T-cell (primary cell): ENCODE measurements at places on chromosomes 1 and 21.

DNA sequence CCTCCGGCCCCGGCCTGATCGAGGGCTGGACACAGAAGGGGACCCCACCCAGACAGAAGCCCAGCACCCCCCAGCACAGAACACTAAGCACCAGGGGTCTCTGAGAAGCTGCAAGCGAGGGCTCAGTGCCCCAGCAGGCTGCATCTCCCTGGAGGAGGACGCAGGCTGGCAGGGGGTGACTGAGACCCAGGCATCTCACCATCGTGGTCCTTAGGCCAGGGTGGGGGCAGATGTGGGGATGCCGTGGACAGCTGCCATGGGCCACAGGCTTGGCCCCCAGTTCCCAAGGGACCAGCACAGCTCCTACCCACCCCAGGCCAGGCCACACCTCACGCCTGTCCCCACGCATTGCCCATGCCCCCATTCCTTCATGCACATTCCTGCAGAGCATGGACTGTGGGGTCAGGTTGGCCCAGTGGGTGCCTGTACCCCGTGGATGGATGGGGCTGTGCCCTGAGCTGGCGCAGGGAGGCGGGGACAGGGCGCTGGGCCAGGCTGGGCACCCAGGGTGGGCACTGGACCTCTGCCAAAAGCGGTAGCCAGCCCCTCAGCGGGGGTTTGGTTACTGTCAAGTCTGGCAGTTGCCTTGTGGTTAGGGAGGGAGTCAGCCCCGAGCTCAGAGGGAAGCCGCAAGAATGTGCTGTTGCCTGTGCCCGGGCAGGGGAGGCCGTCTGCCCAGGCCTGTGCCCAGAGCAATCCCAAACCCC, 61.5 kb downstream of the ARHGEF16 start:
- DNase-seq, result no peak

DNA sequence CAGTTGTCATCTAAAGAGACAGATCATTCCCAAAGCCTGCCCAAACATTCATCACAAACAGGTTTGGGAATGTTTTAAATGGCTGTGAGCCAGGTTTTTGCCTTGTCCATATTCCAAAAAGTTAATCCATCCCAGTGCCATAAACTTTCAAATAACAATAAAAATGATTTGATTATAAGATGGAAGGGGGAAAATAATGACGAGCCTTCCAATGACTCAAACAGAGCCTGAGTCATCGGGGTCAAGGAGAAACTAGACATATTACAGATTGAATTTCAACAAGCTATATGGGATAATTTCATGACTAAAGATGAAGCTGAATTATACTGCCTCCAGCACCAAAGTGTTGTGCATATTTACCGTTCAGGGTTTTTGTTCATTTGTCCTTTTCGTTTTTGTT, 195.8 kb upstream of the PKN2 start:
- no peak for DNase-seq

- DNase-seq, result no peak
Observed at GRCh38 chr1:50183378-50184133, 74.8 kb downstream of the ELAVL4 start.

DNA sequence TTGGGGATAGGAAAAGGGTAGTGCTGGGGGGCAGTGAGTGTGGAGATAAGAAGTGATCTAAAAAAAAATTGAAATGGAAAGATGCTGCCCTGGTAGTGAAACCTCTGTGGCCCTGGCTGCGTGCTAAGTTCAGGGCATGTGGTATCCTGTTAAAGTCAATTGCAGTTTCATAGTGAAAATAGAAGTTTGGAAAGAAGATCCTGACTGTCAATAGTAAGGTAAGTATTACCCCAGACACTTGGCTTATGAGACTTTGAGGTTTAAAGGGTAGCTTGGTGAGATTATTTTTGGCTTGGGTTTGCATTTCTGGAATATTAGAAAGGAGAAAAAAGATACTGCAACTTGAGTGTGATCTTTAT, 6.8 kb downstream of the ARID1A start:
- DNase-seq, result no peak

DNA sequence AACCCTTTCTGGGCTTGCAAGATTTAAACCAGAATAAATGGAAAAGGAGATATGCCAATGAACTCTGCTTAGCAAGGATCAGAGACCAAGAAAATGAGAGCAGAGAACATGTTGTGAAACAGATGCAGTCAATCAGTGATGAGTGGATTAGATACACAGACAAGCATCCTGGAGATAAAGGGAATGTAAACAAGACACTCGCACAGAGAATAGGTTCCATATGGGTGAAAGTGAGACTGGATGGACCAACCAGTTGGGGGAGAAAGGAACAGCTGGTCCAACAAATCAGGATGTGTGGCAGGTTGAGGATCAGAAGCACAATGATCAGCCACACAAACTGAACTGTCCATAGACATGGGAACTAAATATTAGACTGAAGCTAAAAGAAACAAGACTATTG, 338.2 kb downstream of the ASTN1 start:
- no peak for DNase-seq

DNA sequence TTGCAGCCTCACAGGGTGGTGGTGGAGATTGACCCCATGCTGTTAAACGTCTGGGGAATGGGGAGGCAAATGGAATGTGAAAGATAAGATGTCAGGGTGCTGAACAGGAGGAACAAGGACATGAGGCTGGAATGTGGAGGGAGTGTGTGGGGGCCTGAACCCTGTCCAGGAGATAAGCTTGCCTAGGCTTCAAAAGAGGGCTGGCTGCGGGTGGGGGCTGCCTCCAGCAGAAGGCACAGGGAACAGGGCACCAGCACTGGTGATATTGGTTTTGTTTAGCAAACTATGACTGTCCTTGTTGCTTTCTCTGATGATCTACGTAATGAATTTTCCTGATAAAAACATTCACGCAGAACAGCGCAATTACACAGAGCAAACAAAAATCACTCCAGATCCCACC, 52.4 kb upstream of the LRP8 start:
- DNase-seq, result no peak

- peak; percentile 57 for DNase-seq
Observed at GRCh38 chr1:6599141-6599975, 3.3 kb downstream of the KLHL21 start.

DNA sequence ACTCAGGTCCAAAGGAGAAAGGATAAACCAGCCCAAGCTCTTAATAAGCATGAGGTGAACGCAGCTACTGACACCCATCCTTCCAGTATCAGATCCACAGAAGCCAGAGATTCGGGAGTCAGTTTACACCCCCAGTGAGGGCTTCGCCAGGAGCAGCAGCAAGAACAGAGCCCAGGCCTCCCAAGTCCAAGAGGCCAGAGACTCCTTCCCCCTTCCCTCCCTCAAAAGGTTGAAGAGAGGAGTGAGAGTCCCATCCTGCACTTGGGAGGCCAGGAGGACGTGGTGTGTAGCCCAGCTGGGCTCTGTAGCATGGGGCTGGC, 72.8 kb downstream of the MRPL37 start:
- DNase-seq, result no peak

DNA sequence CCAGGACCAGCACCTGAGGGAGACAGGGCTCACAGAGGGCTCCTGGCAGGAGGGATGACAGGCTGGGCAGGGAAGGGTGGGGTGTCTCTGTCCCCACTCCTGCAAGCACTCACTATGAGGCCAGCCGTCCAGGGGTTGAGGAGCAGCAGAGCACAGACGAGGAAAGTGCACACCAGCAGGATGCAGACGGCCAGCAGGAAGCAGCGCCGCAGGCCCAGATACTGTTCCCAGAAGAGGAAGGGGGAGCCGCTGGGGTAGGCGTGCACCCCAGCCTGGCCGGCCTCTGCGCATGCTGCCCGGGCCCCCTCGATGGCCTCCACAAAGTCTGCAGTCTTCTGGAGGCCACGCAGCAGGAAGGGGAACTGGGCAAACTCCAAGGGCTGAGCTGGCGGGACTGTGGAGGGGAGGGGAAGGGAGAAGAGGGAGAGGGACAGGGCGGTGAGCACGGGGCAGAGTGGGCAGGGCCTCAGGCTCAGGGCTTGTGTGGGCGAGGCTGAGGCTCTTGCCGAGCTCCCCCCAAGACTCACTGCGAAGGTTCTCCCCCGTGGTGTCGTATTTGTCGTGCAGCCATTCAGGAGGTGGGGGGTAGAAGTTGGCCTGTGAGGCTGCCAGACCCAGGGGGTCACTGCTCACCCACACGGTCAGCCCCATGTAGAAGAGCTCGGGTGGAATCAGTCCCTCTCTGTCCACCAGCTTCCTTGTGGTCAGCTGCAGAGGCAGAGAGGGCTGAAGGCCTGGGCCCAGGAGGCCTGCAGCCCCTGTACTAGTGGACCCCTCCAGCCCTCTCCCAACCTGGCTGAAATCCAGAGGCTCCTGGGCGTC, 16.5 kb downstream of the PTCH2 start:
- no peak for DNase-seq

DNA sequence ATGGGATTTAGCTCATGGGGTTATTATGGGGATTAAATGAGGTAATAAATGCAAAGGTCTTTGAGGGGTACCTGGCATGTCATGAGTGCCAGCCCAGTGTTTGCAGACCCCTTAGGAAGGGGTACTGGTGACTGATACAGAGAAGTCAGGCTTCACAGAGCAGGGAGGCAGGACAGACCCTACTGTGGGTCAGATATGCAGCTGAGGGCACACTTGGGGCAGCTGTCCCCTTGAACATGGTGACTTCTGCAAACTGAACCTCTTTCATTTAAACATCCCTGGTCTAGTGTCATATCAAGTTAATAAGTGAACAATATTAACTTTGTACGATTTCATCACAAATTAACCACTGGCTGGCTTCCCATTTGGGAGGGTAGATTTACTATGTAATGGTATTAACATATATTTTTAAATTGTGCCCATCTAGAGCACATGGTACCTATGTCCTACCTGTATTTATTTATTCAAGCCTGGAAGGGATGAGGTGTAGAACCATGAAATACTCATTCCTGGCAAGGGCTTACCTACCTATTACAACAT, 25.9 kb downstream of the STPG1 start:
- DNase-seq, result no peak

DNA sequence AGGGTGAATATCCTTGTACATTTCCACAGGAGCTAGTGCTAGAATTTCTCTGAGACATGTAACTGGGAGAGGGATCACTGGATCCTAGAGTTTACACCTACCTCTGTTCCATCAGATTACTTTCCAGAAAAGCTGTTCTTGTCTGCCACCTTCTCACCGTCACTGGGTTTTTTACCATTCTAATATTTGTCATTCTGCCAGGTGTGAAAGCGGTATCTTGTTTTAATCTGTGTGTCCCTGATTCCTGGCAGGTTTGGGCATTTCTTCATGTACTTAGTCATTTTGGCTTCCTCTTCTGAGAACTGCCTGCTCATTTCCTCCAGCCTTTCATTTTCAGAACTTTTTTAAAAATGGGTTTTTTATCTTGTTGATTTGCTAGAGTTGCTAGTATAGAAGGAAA, 5.1 kb downstream of the PMF1 start:
- no peak for DNase-seq

GRCh38 chr1:66119148-66119547, 326.5 kb downstream of the PDE4B start:
- no peak for DNase-seq

DNA sequence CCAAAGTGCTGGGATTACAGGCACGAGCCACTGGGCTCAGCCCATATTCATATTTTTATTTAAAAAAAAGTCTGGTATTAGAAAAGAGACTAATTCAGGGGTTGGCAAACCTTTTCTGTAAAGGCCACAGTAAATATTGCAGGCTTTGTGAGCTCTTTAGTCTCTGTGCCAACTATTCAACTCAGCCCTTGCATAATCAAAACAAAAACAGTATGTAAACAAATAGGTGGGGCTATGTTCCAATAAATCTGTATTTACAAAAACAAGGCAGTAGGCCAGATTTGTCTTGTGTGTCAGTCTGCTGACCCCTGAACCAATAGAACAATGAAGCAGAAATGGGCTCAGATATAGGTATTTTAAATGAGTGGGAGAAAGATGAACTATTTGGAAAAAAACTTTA, 49.3 kb downstream of the CDC42BPA start:
- DNase-seq, result no peak

DNA sequence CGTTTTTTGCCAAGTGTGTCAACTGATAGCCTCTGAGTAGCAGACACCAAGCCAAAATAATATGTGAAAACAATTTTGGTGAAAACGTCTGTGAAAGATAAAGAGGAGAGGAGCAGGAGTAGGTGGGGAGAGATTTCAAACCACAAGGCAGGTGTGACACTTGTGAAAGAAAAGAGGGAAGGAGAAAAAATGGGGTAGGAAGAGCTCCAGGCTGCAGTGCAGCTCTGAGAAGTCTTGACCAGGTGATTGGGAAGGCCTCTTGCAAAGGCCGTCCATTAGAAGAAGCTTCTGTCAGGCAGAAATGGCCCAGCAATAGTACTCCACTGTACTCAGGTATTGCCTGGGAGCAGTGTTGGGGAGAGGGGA, 10.6 kb upstream of the RAVER2 start:
- no peak for DNase-seq

GRCh38 chr1:29636936-29637335, 400.6 kb downstream of the PTPRU start:
- no peak for DNase-seq

GRCh38 chr1:18069903-18070302, 37.7 kb upstream of the IGSF21 start:
- peak; percentile 18 for DNase-seq

DNA sequence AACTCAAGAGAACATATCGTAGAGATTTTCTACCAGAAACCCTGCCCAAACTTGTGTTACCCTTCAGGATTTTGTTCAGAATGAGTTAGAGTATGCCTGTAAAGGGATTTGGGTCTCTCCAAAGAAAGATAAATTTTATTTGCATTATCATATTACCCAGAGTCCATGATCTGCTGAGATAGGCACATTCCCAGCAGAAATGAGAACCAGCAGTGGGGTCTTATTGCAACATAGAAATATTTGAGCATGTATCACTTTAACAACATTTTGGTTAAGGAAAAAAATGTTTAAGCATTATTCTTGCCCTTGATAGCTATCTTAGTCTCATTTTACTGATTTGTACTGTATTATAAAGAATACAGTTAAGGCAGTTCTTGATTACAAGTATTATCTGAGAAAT, 10.6 kb downstream of the VCAM1 start:
- no peak for DNase-seq

DNA sequence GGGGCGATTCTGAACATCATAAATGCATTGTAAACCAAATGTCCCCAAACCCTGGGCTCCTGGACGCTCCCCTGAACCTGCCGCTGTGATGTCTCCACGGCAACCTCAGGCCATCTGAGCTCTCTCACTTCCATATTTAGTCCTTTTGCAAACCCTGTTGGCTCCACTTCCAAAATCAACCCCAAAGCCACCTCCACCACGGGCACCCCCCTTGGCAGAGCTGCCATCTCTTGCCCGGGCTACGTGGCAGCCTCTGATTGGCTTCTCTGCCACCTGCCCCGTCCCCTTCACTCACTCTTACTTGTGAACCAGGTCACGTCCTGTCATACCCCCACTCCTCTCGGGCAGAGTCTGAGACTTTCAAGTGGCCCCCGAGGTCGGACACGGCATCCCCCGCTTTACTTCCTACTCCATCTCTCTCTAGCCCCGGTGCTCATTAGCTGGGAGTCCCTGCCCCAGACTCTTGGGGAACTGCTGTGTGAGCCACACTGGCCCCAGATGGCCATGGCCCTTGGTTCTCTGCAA, 15.8 kb downstream of the PRXL2B start:
- DNase-seq, result no peak

GRCh38 chr1:174200746-174201145, 41.4 kb downstream of the RABGAP1L start:
- no peak for DNase-seq
